ENCODE measurements at places on chromosomes 7 and 10.

DNA sequence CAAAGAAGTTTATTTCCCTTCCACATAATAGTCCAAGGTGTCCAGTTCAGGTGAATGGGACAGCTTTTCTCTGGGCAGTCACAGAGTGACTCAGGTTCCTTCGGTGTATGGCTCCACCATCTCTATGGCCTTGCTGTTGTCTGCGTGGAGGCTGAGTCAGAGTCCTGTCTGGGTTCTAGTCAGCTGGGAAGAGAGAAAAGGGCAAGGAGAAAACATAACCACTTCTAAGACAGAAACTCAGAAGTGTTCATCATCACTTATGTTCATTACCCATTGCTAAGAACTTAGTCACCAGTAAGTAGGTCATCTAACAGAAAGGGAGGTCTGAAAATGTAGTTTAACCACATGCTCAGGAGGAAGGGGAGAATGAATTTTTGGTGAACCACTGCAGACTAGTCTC is 32.4 kb upstream of the CCDC7 start:
- DNase-seq: no peak

GRCh38 chr10:95517536-95518454 is 43.4 kb downstream of the SORBS1 start:
- DNase-seq: no peak

- DNase-seq: no peak
Measured at GRCh38 chr10:4337563-4337962, 488.4 kb upstream of the AKR1E2 start.

DNA sequence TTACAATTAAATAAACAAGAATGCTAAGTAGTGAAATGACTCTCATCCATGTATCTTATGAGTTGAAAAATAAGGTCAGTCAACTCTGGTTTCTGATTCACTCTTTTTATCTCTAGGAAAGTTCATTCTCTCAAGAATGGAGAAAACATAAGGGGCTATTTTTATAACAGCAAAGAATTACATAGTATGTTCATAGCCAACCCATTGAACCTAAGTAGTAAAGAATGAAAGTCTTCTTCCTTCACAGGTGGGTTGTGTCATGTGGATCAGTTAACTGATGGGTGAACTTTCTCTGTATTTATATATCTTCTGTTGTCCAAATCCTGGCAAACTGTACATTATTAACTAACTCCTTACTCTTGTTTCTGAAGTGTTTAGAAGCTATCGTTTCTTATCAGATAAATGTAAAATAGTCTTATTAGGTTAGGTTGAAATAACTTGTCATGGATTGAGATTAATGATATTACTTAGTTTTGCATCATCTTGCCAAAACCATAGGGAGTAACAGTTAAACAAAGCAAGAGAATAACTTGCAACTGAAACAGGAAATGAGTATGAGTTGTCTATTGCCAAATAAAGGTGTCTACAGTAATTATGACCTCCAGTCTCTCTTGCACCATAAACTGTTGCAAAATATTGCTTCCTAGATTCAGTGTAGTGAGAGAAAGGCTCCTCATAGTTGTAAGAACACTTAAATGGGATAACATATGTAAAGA is 86.8 kb downstream of the ANKRD7 start:
- no peak for DNase-seq

GRCh38 chr10:63702092-63702491 is 180.9 kb downstream of the REEP3 start:
- DNase-seq: peak; percentile 28

GRCh38 chr10:83166344-83166743 is 973.0 kb upstream of the GHITM start:
- DNase-seq: peak; percentile 5

- DNase-seq: peak; percentile 86
Measured at GRCh38 chr7:74627661-74628411, 29.7 kb upstream of the GTF2I start.

GRCh38 chr10:92418221-92418620 is 127.3 kb downstream of the MARCHF5 start:
- no peak for DNase-seq

DNA sequence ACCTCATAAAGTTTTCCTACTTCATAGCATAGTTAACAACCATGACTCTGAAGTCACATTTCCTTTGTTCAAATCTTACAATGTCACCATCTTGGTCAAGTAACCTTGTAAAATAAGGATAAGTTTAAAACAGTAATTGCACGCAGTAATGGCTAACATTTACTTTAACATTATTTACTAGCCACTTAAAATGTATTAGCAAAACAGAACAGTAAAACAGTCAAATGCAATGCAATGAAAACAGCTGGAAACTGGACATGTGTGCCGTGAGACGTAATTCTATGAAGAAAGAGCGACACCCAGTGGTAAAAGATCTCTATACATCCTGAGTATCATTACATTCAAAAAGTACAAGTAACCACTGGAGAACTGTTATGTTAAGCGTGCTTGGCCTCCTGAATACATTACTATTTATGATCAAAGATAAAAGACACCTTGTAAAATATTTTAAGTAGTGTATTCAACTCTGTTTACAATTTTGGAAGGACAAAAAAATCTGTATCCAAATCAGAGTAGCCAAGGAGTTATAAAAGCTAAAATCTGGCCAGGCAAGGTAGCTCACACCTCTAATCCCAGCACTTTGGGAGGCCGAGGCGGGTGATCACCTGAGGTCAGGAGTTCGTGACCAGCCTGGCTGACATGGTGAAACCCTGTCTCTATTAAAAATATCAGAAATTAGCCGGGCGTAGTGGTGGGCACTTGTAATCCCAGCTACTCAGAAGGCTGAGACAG is 27.2 kb downstream of the ATE1 start:
- DNase-seq: peak; percentile 39

DNA sequence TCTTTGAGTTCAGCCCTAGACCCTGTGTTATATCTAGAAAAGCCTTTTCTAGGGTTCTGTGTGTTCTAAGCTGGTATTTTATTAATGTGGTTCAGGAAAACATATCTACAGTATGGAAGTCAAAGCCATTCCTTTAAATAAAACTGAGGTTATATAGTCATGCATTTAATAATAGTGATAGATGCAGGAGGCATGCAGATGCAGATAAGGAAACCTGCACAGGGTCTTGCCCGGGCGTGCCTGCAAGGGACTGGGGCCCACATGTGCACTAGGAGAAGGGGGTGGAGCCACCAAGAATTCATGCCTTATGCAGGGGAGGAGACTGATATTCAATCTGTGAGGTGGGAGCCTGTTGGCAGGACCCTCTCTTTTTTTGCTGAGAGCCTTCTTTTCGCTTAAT is 171.5 kb downstream of the PRPF18 start:
- no peak for DNase-seq

GRCh38 chr7:80411621-80412020 is 100.2 kb downstream of the GNAT3 start:
- no peak for DNase-seq

DNA sequence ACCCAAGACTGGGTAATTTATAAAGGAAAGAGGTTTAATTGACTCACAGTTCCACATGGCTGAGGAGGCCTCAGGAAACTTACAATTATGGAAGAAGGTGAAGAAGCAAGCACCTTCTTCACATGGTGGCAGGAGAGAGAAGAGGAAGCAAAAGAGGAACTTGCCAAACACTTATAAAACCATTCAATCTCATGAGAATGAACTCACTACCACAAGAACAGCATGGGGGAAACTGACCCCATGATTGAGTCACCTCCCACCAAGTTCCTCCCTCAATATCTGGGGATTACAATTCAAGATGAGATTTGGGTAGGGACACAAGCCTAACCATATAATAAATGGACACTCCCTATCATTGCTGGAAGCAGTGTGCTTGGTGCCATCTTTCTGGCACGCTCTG is 506.3 kb downstream of the CALN1 start:
- no peak for DNase-seq

- DNase-seq: no peak
Measured at GRCh38 chr10:71778071-71778825, 4.9 kb upstream of the VSIR start.

DNA sequence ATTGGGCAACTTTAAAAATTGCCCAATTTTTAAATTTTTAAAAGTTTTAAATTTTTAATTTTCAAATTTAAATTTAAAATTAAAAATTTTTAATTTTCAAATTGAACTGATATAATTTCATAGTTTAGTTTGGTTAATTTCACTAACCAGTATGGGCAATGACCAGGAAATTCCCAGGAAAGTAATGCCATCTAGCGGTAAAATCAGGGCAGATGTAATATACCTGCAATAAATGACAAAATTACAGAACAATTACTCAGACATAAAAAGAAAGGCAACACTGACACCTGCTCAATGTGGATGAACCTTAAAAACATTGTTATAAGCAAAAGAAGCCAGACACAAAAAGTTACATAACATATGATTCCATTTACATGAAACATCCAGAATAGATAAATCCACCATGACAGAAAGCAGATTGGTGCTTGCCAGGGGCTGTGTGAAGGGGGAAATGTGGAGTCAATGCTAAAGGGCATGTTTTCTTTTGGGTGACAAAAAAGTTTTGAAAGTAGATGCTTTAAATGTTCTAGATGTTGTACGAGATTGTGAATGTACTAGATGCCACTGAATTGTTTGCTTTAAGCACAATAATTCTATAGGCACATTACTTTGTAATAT is 28.6 kb upstream of the SLC16A12 start:
- DNase-seq: peak; percentile 47

- DNase-seq: no peak
Measured at GRCh38 chr10:97842656-97843280, 6.9 kb upstream of the GOLGA7B start.

DNA sequence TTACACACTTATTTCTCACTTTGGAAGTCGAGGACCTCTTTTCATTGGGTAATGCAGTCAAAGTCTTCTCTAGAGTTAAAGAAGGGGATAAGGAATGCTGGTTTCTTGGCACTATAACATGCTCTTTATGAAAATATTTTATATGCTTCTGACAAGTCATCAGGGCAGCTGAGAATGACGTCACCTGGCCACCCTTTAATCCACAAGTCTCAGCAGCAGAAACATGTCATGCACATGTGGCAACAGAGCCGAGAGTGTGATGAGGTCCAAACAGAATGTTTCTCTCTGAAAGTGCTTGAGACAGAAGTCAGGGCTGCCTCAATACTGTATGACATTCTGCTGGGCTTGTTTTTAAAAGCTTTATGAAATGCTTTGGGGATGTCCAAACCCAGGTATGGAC is 63.5 kb upstream of the C10orf90 start:
- no peak for DNase-seq

- peak; percentile 6 for DNase-seq
Measured at GRCh38 chr7:22586786-22587140, 86.8 kb upstream of the STEAP1B start.

DNA sequence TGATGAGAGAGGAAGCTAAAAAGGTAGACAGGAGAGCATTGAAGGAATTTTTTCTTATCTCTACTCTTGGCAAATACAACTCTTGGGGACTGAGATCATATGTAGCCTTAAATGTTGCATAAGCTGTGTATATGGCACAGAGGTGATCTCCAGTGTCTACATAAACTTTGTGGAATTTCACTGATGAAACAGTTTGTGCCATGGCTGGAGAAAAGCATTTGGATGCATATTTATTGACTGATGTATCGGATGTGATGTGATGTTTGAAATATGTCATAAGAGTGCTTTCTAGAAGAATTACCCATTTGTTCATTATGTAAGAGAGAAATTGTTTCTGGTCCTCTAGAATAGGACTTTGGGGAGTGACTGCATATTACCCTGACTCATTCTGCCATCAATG is 244.9 kb upstream of the LRRTM3 start:
- no peak for DNase-seq

DNA sequence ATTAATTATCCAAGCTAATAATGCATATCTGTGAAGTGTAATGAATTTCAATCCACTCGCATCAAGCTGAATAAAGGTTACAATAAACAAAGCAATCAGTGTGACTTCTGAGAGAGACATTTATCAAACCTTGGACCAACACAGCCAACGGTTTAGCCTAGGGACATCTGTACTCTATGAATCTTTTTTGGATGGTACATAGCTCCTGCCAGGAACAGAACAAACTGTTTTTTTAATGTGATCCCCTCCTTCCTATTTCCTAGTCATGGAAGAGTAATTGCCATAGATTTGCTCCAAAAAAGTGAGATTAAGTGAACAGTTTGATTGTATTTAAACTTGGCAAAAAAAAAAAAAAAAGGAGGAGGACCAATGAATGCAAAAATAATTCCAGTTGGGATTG is 11.2 kb upstream of the NRCAM start:
- DNase-seq: no peak

GRCh38 chr10:123446449-123447156 is 219.6 kb upstream of the GPR26 start:
- no peak for DNase-seq

DNA sequence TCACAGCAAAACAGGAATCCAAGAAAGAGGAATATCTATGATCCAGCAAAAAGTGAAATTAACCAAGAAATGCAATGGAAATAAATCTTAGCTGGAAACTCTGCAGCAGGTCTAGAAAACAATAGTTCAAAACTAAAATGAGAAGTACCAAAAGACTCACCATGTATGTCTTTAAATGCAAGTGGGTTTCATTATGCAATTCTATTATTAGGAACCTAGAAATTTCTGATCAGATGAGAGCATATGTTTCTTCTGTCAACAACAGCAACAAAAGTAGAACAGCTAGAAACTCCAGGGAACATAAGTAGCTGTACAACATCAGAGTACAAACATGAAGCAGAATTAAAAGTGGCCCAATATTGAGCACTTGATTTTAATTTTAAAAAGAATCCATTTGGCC is 304.0 kb downstream of the ARHGAP12 start:
- DNase-seq: no peak

GRCh38 chr7:154910125-154910524 is 92.8 kb downstream of the PAXIP1 start:
- DNase-seq: no peak

GRCh38 chr7:134831862-134832261 is 52.4 kb downstream of the CALD1 start:
- DNase-seq: no peak

DNA sequence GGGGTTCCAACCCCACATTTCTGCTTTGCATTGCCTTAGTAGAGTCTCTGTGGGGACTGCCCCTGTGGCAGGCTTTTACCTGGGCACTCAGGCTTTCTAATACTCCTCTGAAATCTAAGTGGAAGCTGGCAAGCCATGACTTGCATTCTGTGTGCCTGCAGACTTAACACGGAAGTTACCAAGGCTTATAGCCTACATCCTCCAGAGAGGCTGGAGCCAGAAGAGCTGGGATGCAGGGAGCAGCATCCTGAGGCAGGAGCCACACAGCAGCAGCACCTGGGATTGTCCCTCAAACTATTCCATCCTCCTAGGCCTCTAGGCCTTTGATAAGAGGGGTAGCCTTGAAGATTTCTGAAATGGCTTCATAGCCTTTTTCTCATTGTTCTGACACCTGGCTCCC is 22.1 kb upstream of the ABCC2 start:
- no peak for DNase-seq

- no peak for DNase-seq
Measured at GRCh38 chr10:30378201-30378995, 29.3 kb upstream of the MTPAP start.

- no peak for DNase-seq
Measured at GRCh38 chr7:108226816-108227299, 96.7 kb upstream of the LAMB4 start.

GRCh38 chr10:12180221-12180974 is 15.3 kb downstream of the NUDT5 start:
- DNase-seq: no peak
